Hippocampal formation (tissue), 2 donors: ENCODE measurements at places on chromosomes 6 and 20.

DNA sequence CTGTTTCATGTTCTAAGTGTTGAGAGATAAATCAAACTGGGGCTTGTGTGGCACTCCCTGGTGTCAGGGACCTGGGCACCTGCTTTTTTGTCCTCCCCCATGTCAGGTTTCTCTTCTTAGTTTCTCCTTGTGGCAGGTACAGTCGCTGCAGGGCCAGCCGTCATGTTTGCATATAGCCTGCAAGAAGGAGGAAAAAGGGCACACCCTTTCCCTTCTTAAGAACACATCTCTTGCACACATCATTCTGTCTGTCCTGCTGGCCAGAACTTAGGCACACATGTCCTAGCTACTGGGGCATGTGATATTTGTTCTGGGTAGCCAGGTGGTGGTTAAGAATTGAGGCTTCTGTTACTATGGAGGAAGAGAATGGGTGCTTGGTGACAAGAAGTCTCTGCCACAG, 27.9 kb downstream of the CDC5L start:
- no peak for DNase-seq

GRCh38 chr6:137660296-137660731, 166.1 kb upstream of the OLIG3 start:
- DNase-seq, result no peak

DNA sequence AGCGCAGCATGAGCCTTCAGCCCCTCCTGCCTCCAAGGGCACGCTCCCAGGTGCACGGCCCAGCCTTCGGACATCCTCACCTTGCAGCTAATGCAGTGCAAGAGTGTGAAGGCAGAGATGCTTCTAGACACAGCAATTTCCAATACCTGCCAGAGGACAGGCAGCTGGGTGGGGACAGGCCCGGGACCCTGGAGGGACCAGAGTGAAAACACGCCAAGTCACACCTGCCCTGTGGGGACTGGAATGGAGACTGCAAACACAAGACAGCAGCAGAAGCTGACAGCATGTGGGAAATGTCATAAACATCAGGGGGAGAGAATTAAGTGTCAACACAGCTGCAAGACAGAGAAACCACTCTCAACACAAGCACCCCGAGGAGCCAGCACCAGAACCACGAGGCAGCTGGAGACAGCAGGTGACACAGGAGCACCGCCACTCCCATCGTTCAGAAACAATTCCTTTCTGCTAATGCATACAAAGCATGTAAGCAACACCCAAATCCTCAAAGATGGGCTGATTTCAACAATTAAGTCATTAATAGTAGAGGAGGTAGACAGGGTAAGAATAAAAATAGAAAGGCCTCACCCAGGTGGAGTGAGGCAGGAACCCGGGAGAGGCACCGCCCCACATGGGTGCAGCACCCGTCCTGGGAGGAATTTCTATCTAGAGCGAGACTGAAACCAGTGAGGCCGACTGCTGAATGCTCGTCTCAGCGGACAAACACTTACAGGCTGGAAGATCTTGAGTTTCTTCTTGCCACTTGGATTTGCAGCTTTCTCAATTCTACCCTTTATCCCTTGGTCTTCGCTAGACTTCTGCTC, 17.1 kb downstream of the DIDO1 start:
- DNase-seq, result no peak

GRCh38 chr20:46324960-46325703, 16.8 kb upstream of the CDH22 start:
- DNase-seq, result no peak

DNA sequence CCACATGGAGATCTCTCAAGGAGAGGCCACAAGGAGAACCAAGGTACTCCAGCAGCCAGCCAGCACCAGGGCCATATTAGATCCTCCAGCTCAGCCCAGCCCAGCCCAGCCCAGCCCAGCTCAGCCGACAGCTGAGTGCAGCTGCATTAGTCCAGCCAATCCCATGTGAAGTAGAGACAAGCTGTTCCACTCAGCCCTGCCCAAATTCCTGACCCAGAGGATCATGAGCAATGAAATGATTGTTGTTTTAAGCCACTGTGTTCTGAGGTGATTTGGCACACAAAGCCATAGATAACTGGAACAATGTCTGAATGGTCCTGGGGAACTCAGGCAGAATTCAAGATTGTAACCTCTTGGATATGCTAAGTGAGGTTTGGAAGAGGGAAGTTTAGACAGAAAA, 59.5 kb upstream of the BMP2 start:
- no peak for DNase-seq

DNA sequence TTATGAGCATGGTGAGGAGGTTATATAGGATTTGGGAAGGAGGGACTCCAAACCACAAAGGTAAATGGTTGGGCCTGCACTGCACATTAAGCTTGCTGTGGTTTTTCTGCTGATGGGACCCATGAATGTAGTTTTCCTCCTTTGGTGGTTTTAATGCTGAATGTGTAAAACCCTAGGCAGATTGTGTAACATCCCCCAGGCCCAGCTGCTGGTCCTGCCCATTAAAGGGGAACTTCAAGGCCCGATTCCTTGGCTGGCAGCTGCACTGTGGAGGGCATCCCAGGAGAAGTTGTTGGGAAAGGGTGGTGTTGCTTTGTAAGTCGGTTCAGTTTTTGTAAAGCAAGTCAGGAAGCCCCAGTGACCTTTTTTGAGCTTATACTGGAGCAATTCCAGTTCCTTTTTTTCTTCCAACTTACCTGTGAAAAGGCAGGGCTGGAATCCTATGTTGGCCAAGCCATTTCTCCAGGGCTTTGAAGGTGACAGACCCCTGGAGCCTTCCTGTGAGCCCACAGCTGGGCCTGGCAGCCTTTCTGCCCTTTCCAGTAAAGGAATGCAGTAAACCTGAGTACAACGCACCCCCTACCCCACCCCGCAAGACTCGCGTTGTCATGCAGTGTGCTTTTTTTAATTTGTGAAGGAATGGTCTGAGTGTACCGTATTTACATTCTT, 43.1 kb upstream of the NAA20 start:
- peak; percentile 55 for DNase-seq

GRCh38 chr6:163092876-163093275, 321.6 kb upstream of the QKI start:
- no peak for DNase-seq

- DNase-seq, result no peak
Measured at GRCh38 chr6:39835821-39836295, 43.7 kb downstream of the DAAM2 start.

DNA sequence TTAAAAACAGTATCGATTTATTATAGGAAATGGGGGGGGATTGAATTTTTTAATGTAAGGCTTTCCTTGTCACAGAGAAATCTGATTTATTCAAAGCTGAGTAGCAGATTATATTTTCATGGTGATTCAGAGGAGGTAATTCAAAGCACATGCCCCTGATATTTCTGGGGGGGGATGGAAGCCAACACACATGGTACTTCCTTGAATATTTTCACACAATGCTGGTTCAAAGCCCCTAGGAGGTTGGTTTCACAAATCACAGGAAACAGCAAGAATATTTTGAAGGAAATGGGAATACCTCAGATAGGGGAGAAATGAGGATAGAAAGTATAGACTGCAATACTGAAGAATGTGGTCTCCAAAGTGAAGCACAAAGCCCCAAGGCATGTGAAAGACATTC, 98.8 kb downstream of the RTN4IP1 start:
- no peak for DNase-seq

DNA sequence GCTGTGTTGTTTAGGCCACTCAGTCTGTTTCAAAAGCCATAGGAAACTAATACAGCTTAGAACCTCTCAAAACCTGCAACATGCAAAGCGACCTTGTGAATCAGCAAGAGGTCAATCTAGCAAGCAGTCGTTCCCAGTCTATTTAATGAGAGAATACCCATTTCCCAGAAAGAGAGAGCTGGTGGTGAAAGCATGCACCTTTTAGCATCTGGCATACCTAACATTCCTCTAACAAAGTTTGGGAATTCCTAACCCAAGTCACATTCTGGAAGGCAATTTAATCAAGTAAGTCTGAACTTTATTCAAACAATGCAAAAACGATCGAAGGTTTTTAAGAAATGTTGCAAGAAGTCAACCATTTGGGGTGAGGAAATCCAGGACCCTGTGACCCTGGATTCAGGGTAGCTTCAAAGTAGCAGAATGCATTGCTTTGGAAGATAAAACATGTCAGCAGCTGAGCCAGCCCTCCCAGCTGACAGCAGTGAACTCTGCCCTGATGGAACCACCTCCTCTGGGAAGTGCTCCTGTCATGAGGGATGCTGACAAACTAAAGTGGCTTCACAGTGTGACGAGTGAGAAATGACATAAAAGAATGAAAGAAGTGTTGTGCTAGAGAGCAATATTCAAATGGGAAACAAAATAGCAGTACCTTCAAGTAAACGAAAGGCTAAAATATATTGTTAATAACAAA, 104.8 kb downstream of the GMDS start:
- DNase-seq, result no peak

GRCh38 chr20:58512808-58513552, 2.2 kb downstream of the APCDD1L start:
- DNase-seq, result no peak

- DNase-seq, result no peak
Measured at GRCh38 chr20:59526242-59527225, 77.8 kb upstream of the PHACTR3 start.

DNA sequence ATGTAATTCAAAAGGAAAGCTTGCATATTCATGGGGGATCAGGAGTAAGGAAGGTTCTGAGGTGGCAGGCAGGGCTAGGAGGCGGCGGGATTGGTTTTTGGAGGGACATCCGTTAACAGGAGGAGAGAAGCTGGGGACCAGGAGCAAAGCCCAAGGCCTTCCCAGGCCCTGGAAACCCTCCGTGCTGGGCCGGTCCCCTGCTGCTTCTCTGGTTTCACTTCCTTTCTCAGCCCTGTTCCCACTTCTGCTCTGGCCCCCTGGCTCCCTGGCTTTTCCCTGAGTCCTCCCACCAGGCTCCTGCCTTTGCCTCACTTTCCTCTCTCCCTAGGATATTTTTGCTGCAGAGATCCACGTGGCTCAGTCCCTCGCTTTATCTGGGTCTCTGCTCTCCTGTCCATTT, 26.4 kb upstream of the SALL4 start:
- no peak for DNase-seq

GRCh38 chr6:75488033-75488432, 5.6 kb downstream of the FILIP1 start:
- no peak for DNase-seq

DNA sequence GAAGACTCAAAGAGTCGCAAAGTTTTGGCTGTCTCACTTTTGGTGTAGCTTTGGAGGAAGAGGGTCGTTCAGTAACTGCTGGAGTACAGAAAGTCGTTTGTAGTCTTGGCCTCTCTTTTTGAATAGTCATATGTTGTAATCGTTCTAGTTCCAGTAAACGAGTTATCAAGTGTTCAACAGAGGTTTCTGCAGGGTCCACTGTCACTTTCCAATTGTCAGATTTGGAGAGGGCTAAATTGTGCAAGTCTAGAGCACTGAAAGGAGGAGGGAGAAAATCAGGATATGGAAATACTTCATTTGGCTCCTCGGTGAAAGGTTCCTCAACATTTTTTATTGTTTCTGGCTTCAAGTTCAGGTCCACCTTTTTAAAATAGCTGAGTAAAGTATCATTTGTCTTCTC, 9.7 kb downstream of the FAM217A start:
- DNase-seq, result no peak

DNA sequence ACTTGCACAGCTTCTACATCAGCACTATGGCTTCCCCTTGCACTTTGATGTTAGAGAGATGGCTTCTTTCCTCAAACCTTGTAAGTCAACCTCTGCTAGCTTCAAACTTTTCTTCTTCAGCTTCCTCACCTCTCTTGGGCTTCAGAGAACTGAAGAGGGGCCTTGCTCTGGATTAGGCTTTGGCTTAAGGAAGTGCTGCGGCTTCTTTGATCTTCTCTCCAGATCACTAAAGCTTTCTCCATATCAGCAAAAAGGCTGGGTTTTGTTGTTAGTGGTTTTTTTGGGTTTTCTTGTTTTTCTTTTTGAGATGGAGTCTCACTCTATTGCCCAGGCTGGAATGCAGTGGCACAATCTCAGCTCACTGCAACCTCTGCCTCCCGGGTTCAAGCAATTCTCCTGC, 24.0 kb downstream of the CDK5RAP1 start:
- DNase-seq, result no peak

GRCh38 chr6:149680503-149680902, 32.0 kb upstream of the KATNA1 start:
- DNase-seq, result no peak

GRCh38 chr20:40958598-40958997, 70.0 kb upstream of the TOP1 start:
- no peak for DNase-seq

GRCh38 chr20:57262301-57262700, 4.1 kb downstream of the BMP7 start:
- DNase-seq, result no peak

- no peak for DNase-seq
Measured at GRCh38 chr20:23021951-23022350, 13.2 kb upstream of the SSTR4 start.

DNA sequence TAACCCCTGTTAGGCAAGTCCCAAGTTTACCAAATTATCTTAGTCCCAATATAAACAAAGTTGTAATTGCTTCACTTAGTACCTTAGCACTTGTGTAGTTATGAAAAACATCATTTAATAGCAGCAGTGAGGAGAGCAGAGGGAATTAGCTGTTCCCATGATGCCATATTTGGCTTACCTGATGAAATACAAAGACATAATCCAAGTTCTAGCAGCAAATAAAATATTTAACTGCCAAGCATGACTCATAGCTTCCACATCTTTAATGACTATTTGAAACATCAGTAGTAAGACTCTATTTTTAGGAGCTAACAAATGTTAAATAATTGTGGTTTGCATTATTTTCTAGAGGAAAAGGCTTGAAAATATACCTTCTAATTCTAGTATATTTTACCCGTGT, 94.0 kb upstream of the MCHR2 start:
- no peak for DNase-seq

- no peak for DNase-seq
Measured at GRCh38 chr6:5094327-5094726, 9.2 kb downstream of the PPP1R3G start.

GRCh38 chr20:18635380-18635779, 47.5 kb downstream of the DTD1 start:
- no peak for DNase-seq

- no peak for DNase-seq
Measured at GRCh38 chr20:48631114-48632016, 196.4 kb downstream of the PREX1 start.

GRCh38 chr6:53268858-53269608, 79.7 kb downstream of the ELOVL5 start:
- DNase-seq, result no peak

- DNase-seq, result no peak
Measured at GRCh38 chr6:83917001-83917400, 57.5 kb downstream of the CYB5R4 start.

DNA sequence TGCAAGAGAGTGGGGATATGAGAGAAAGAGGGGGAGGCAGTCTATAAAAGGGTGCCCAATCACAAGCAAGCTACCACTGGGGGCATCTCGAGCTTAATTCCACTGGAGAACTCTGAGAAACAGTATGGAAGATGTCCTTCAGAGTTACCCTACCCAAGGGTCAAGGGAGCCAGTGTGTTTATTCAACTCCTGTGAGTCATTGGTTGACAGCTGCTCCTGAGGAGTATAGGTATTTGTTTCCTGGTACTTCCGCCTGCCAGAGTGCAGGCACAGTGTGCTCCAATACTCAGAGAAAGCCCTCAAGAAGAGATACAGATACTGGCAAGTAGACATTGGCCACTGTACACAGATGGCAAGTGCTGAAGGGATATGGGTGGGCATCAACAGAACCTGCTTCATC, 49.5 kb downstream of the ARHGAP40 start:
- no peak for DNase-seq

GRCh38 chr20:13068336-13068735, 59.6 kb downstream of the SPTLC3 start:
- DNase-seq, result no peak

GRCh38 chr20:41279546-41280225, 37.8 kb downstream of the ZHX3 start:
- no peak for DNase-seq

- DNase-seq, result no peak
Measured at GRCh38 chr20:17613328-17614175, 43.7 kb downstream of the DSTN start.
